ENCODE measurements at places on chromosomes 11 and 22.

- no peaks in the 10 kb centered on the region for H3K4me1 ChIP-seq
- no peak overlapping the region for H3K27ac ChIP-seq
- no peak overlapping the region for H3K4me3 ChIP-seq
- H3K36me3 ChIP-seq = no peaks in the 10 kb centered on the region
Observed at GRCh38 chr11:1670905-1671371, 26.1 kb upstream of the KRTAP5-6 start.

GRCh38 chr11:119513806-119514170, 90.8 kb upstream of the THY1 start:
- H3K27me3 ChIP-seq = peaks cover 20% of the 10 kb centered on the region
- H3K4me1 ChIP-seq = no peaks in the 10 kb centered on the region
- H3K27ac ChIP-seq = no peak overlapping the region
- no peak for DNase-seq
- no peak overlapping the region for H3K4me3 ChIP-seq
- H3K36me3 ChIP-seq = no peaks in the 10 kb centered on the region

GRCh38 chr11:72758690-72759389, 6.6 kb upstream of the ARAP1 start:
- H3K27ac ChIP-seq = no peak overlapping the region
- H3K27me3 ChIP-seq = no peaks in the 10 kb centered on the region
- no peak overlapping the region for H3K4me3 ChIP-seq
- no peak for DNase-seq
- H3K4me1 ChIP-seq = no peaks in the 10 kb centered on the region

DNA sequence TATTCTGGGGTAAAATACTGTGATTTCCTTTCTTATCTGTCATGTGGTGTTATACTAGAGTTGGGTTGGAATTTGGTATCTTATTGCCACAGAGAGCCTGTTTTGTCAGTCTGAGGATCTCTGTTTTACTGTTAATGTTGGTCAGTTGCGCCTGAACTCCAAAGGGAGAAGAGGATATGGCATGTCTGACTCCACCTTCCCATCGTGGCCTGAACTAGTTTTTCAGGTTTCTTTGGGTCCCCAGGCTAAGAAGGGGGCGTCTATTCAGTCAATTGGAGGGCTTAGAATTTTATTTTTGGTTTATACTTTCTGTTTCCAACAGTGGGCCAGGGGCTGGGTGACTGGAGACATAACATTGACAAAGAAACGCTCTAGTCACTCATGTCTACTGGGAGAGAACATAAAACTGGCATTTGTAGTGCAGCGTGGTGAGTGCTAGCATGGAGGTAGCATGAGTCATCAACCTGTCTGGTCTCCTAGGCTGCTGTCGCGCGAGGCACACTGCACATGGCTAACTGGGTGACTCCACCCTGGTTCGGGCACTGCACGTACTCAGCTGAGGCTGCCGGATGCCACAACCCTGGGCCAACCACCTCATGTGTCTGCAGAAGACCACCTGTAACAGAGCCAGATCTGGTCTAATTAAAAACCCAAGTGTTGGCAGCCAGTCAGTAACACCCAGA, 120.1 kb upstream of the OR9Q1 start:
- no peak for DNase-seq
- no peaks in the 10 kb centered on the region for H3K4me1 ChIP-seq
- no peak overlapping the region for H3K4me3 ChIP-seq

DNA sequence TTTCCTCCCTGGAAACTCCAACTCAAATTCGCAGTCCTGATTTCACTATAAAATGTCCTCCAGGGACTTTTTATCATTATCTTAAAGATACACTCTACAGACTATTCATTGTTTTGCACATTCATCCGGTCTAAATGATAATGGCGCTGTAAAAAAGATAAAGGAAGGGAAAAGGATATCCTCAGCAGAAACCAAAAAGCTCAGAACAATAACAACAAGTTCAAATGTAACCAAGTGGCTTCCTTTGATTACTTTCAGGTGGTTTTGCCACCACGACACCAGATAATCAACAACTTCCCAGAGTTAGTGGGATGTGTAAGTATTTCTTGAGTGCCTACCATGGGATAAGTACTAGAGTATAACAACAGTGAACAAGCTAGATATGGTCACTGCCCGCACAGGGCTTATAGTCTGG, 26.3 kb downstream of the PRCP start:
- no peak for DNase-seq
- no peaks in the 10 kb centered on the region for H3K36me3 ChIP-seq
- no peaks in the 10 kb centered on the region for H3K4me1 ChIP-seq
- no peak overlapping the region for H3K4me3 ChIP-seq
- no peaks in the 10 kb centered on the region for H3K27me3 ChIP-seq
